ENCODE measurements at places on chromosomes 1 and 21.

GRCh38 chr1:245260110-245260882 lies 105.5 kb downstream of the KIF26B start:
- no peak for DNase-seq

GRCh38 chr1:208393826-208394225 lies 149.6 kb upstream of the PLXNA2 start:
- DNase-seq, result no peak

DNA sequence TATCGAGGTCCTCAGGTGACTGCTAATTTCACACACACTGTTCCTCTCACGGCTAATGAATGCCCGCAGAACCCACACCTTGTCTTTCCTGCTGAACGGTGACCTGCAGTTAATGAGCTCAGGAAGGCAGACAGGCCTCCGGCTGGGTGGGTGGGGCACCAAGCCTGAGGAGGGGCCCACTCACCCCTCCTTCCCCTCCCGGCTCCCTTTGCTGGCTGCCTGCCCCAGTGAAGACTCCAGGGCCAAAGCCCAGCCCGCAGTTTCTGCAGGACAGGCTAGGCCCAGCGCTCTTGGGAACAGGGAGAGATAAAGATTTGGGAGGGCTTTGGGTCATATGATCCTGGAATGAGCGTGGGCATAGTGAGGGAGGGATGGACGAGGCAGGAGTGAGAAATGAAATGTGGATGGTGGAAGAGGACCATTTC lies 26.4 kb downstream of the FOXO6 start:
- peak; percentile 14 for DNase-seq

GRCh38 chr1:187999973-188000372 lies 1171.2 kb downstream of the PLA2G4A start:
- no peak for DNase-seq

DNA sequence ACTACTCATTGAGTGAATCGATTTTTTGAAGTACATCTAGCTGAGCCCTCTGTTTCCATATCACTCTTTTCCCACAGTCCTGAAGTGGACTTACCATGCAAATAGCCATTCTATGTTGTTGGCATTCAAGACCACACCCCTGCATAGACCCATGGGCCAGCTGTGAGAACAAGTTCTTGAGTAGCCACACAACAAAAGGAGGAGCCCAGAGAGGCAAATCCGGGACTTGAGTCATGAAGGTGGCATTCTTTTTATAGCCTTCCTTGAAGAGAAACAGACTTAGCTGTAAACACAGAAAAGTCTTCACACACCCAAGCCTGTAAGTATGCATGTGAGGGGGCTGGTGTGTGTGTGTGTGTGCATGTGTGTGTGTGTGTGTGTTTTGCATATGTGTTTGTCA lies 13.8 kb upstream of the SPRR5 start:
- DNase-seq, result no peak

All from brain microvascular endothelial cell (primary cell).